Anterior cingulate cortex (tissue), 58 donors: ENCODE measurements at places on chromosomes 3 and 15.

DNA sequence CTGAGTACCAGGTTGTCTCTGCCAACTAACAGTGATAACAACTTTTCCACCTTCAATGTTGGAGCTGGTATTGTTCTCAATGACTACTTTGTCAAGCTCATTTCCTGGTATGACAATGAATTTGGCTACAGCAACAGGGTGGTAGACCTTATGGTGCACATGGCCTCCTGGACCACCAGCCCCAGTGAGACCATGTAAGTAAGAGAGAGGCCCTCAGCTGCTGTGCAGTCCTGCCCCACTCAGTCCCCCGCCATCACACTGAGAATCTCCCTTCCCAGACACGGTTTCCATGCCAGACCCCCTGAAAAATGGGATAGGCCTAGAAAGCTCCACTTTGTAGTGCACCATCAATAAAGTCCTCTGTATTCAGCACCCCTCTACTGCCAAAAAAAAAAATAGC, 56.1 kb downstream of the PIK3CB start:
- DNase-seq, result no peak

- DNase-seq, result no peak
These were observed 245.0 kb upstream of the TOPAZ1 start for GRCh38 chr3:43996379-43997301.

DNA sequence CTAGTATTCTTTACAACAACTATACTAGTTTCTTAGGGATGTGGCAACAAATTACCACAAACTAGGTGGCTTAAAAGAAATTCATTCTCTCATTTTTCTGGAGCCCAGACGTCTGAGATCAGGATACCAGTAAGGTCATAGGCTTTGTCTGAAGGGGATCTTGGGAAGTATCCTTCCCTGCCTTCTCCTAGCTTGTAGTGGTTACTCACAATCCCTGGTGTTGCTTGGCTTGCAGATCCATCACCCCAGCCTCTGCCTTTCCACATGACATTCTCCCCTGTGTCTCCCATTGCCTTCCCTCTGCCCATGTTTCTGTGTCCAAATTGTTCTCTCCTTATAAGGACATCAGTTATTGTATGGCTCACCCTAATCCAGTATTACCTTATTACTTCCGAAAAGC, 24.3 kb upstream of the CLDN1 start:
- no peak for DNase-seq

DNA sequence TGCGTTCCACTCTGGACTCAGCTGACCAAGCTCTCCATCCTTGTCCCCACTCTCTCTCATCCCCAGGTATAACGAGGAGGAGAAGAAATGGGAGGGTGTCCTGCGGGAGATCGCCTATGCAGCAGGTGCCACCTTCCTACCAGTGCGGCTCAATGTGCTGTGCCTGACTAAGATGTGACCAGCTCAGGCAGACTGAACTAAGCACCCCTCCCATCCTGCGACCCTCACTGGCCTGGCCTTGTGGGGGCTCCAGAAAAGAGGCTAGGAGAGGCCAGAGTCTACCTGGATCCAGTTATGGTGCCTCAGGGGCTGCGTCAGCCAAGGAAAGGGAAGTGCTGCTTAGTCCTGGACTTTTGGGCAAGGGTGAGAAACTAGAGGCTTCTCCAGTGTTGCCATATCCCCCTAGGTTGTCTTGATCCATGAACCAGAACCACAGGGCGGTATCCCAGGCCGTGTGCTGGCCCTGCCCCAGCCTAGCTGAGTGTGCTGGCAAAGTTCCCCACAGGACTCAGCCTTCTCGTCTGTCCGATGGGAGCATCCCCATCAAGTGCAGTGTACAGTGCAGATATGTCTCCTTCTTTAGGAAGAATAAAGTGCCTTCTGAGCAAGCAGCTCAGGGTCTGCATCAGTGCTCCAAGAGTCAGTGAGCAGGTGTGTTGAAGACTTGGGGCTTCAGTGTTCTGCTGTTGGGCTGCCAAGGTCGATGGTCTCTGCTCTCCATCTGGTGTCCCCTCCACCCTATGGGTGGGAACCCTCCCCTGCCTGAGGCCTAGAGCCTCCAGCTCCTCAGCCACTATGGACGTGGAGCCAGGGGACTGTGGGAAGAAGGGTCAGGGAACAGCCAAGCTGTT, 6.7 kb downstream of the KLHL40 start:
- no peak for DNase-seq

DNA sequence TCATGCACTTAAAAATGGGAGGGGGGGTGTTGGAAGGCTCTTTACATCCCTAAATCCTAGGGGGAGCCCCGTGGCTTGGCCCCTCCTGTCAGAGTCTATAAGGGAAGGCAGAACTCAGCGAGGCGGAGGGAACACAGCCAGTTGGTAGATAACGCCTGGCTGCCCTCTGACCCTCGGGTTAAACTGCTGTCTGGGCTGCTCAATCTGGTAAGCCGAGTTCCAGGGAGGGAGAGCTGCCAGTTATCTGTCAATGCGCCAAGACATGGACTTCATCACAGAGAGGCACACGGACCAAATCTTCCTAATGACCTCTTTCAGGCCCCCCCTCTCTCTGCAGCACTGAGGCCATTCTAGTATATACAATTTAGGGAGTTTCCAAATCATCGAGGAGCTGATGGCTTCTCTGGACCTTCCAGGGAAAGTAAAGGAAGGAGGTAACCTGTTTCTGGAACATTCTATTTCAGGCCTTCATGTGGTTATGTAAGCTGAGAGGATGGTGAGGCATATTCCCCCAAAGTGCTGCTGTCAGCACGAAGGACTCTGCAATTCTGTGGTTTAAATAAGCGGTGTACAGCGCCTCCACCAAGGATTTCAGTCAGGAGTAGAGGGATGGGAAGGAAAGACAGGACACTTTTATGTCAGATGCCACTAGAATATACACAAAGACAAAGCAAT, 349.0 kb downstream of the MCTP2 start:
- DNase-seq, result no peak

DNA sequence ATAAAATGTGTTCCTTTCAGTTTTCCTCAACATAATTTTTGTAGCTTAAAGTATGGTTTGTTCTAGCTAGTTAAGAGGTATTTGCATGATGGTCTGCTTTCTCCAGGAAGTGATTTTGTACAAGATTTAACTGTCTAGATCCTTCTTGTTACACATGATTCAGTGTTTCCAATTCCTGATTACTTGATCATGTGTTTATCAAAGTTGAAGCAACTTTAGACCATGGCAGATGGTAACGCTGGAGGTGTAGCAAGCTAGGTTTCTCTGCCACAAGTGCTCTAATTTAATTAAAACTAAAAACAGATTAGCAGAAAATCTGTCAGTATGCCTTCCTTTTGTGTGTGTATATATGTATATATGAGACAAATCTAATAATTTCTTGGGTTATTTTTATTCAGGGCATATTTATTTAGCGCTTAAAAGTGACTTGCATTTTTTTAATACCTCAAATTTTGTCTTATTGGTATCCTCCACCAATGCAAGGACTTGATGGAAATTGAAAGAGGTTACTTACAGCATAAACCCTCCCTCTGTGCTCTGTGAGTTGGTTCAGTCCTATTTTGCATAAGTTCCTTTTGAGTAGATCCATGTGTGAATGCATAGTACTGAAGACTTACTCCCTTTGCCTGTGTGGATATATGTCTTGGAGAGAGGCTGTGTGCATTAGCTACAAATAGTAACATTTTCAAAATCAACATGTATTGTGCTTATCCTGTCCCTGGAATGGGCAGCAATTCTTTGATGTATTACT, 157.3 kb upstream of the CGNL1 start:
- DNase-seq, result no peak

GRCh38 chr3:183074261-183074660, 25.0 kb downstream of the MCCC1 start:
- DNase-seq, result no peak

- DNase-seq, result no peak
These were observed 95.6 kb upstream of the BCL6 start for GRCh38 chr3:187840856-187841255.

- DNase-seq, result no peak
These were observed 952.0 kb downstream of the AGBL1 start for GRCh38 chr15:87031540-87032230.

- DNase-seq, result no peak
These were observed 233.9 kb upstream of the CADM2 start for GRCh38 chr3:84724877-84725276.

- no peak for DNase-seq
These were observed 172.7 kb downstream of the SYNPR start for GRCh38 chr3:63450634-63451363.

DNA sequence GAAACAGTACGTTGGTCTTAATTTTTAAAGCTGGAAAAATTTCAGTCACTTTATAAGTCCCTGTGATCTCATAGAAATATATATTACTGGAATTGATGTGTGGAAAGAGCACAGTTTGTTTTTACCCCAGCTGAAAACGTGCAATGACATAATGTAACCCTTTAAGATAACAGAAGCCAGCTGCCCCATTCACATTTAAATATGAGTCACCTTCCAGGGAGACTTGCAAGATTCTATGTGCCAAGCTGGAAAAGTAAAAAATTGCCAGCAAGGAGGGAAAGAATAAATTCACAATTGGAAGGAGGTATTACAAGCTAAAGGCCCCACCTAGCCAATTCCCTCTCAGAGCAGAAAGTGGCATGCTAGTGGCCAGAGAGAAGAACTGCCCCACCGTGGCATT, 50.2 kb downstream of the SAMMSON start:
- DNase-seq, result no peak

DNA sequence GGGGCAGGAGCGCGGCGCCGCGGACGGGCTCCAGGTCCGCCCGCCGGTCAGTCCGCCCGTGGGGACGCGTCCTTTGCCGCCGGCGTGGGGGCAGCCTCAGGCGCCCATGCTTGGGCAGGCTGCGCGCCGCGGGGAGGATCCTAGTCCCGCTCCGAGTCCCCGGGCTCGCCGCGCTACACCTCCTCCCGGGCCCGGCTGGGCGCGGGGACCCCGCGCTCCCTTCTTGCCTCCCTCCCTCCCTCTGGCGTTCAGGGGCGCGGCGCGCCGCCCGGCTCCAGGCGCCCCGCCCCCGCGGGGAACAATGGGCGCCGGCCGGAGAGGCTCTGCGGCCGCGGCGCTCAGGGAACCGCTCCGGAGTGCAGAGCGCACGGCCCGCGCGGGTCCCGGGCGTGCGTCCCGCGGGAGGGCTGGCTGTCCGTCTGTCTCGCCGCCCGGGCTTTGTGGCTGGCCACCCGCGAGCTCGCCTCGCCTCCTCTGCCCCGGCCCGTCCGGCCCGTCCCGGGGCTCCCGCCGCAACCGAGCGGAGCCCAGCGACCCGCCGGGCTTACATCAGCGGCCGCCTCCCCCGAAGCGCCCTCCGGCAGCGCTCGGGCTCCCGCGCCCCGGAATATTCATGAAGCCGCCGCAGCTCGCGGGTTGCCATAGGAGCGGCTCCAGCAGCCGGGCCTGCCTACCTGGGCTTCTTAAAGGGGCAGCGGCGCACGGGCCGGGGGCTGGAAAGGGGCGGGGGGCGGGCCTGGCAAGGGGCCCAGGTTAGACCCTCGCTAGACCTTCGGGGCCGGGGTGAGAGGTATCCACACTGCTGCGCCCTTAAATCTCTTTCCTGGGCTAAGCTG, at the start of gene HCN4:
TSS of gene HCN4 (minus strand) at position 658 of the 836 bp plus-strand sequence. CDS start 688 bp downstream, outside the sequence.
- DNase-seq, result no peak

DNA sequence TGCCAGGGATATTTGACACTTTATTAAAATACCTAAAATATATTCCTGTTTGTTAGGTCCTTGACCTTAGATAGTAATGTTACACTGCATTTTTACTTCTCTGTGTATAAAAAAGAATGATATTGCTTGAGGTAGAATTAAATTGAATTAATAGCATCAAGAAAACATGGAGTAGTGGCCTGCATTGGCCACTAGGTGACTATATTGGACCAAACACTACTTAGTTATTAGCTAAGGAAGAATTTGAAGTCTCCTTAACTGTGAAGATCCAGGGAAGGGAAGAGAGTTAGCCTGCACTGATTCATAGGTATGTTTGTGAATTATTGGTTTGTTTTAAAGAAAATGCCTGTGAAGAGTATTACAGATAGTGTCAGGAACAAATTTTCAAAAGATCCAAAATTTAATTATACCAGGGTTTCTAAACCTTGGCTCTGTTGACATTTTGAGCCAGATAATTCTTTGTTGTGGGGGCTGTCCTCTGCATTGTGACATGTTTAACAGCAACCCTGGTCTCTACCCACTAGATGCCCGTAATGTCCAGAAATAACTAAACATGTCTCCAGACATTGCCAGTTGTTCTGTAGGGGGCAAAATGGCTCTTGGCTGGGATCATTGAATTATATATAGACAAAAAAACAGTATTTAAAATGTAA, 103.6 kb upstream of the THSD4 start:
- DNase-seq, result no peak

DNA sequence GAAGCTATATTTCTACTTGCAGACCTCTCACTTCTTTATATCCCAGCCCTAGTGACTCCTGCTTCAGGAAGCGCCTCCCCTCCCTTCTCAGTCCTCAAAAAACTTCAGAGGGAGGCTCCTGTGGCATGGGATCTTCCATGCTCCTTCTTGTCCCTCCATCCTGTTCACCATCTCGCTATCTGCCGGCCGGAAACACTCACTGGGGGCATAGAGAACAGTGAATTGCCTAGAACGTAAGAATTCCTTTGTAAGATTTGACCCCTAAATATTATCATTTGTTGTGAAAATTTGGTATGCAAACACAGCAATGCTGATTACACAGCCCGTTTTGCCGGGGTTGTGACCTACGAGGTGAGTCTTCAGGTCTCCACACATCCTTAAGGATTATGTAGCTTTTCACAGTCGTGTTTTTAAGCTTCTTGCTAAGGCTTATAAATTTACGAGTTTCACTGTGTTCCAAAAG, 218.7 kb upstream of the ATP10A start:
- DNase-seq, result no peak

GRCh38 chr15:31171731-31172130, 70.2 kb upstream of the TRPM1 start:
- DNase-seq, result no peak

- DNase-seq, result no peak
These were observed 35.7 kb downstream of the MGA start for GRCh38 chr15:41695750-41696436.

DNA sequence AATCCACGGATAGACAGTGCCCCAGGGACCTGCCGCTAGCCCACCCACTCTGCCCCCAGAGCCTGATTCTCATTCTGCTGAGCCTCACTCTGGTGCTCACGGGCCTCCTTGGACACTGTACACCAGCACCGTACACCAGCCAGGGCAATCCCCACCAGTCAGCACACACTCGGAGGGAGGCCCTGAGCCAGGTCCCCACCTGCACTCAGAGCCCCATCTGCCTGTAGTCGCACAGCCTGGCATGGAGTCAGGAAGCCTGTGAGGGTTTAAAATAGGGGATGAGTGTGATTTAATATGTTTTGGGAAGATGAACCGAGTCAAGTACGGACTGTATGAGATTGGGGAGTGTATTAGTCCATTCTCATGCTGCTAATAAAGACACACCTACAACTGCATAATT, 223.0 kb downstream of the SLCO3A1 start:
- DNase-seq, result no peak

DNA sequence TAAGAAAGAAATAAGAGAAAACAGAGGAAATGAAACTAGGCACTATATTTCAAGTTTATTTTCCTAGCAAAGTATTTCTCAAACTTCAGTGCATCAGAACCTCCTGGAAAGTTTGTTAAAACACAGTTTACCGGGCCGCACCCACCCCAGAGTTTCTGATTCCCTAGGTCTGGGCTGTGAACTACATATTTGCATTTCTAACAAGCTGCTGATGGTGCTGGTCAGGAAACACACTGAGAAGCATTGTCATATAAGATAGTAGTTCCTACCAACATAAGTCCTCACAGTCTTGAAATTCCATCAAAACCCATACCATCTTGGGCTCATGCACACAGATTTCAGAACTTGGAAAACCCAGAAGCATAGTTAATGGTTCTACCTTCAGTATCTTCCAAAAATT, 8.3 kb downstream of the SLC9A9 start:
- DNase-seq, result no peak

GRCh38 chr3:31114929-31115283, 220.4 kb upstream of the GADL1 start:
- no peak for DNase-seq
